ENCODE measurements at places on chromosomes 5 and 9.

DNA sequence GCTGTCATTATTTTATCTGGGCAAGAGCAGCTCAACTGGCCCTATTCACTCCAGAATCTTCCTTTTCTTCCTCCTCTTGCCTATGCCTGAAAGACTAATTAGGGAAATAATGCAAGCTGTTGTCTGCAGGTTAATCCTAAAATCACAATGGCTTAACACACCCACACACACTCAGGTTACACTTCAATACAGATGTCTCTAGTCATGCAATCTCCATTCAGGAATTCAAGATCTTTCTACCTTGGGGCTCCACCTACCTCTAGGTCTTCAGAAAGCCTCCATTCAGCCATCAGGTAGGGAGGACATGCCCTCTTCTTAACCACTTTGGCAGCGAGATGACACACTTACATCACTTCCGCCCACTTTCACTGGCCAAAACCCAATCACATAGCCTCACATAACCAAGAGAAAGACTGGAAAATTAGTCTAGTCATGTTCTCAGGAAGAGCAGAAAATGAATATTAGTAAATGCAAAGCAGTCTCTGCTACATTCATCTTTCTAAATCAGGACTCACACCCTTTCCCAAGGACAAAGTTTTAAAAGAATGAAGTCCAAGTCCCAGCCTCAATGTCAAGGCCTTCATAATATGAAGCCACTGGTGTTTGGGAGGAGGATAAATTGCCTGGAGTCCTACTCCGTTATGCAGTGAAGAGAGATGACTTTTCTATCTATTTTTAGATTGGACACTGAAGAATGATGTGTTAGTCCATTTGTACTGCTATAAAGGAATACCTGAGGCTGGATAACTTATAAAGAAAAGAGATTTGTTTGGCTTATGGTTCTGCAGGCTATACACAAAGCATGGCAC is 428.1 kb downstream of the EFNA5 start:
- DNase-seq = no peak

DNA sequence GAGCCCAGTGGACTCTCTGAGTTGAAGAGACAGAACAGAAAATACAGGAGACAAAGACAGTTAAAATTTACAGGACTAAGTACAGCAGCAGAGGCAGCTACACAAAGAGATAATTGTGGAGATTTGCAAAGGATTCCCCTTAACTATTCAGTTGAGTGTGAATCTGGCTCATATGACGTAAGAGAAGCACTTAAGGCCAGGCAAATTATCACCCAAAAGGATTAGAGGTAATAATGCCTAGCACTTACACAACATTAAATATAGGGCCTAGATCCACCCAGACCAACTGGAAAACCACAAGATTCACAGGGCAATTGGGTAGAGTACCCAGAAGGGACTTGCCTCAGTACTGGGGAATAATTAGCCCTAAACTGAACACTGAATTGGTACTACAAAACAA is 41.3 kb downstream of the ADAMTS6 start:
- no peak for DNase-seq

DNA sequence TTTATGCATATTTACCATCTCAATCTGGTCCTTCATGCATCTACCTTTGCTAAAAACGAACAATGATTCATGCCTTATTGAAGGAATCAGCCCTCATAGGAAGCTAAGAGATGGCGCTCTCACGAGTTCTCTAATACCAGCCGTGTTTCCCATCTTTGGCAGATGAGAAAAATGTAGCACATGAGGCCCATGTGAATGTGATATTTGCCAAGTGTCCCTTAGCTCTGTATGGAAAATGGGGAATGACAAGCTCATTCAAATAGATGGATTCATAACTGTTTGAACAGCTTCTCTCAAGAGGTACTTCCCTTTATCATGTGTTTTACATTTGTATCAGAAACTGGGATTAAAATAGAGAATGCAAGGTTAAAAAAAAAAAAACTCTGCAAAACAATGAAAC is 66.1 kb downstream of the TTC39B start:
- no peak for DNase-seq

DNA sequence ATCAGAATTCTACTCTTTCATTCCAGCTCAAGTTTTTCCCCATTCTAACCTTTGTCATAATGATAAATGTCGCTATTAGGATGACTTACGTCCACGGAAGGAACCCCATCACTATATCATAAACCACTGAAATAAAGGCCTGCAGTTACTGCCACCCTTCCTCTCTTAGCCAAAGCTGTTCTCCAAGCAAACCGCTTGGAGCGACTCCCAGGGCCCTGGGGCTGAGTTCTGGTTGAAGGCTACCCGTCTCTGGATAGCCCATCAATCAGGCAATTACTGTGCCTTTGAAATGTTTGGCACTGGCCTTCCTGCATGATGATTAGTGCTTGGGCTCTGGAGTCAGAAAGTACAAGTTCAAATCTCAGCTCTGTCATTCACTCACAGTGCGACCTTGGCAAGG is 386.0 kb downstream of the SPOCK1 start:
- no peak for DNase-seq

- DNase-seq = no peak
Observed at GRCh38 chr5:15320871-15321270, 179.1 kb upstream of the FBXL7 start.

DNA sequence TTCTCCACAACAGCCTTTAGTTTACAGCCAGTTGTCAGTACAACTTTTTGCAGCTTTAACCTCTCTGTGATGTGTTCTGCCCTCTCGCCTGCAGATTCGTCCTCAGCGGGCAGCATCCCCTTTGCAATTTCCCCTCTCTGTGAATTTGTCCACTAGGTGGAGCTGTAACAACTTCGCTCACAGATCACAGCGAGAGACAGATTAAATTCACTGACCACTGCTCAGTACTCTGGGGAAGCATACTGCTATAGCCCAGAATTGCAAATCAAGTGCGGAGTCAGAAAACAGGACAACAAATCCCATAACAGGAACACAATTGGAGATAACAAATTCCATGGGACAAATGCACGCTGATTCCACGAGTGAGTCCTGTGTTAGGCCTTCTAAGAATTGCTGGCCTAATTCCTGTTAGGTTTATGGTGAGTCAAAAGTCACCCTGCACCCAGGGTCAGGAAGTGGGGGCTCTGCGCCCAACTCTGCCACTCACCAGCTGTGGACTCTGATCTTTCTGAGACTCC is 2124.9 kb downstream of the MAT2B start:
- DNase-seq = no peak

DNA sequence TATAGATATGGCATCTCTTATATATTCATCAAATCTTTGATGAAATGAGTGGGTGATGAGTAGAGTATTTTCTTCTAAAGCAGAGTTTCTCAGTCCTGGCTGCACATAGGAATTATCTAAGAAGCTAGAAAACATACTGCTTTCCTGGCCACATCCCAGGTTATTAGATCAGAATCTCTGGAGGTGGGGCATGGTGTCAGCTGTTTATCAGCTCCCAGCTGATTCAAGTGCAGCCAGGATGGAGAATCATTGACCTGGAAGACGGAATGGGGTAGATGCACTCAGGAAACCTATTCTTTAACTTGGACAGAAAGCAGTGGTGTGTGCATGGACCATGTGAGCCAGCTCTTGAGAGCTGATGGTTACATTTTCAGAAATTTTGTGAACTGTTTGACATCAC is 108.1 kb upstream of the IL6ST start:
- DNase-seq = no peak
